ENCODE measurements at places on chromosomes 1 and 21.

DNA sequence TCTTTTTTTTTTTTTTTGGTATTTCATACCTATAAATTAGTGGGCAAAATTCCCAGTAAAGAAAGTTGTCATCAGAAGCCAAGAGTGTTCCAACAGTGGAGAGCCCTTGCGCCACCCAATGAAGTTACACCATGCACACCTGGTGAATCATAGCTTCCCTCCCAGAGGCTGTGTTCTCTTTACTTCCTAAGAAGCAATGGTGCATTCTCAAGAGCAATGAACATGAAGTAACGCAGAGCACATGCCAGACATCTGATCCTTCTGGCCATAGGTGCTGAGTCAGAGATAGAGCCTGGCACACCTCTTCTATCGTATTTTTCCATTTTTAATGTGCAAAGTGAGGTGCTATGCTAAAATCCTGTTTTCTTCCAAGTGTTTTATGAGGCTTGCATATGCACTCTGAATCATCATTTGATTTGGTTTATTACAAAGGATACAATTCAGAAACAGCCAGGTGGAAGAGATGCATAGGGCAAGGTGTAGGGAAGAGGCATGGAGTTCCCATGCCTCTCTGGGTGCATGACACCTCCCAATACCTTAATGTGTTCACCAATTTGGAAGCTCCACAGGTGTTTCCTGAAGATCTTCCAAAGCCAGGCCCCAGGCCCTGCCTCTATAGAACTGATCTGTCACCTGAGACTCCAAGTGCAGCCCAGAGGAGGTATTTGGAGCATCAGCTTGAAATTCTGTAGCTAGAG lies 408.0 kb downstream of the SIPA1L2 start:
- peak; percentile 77 for DNase-seq

DNA sequence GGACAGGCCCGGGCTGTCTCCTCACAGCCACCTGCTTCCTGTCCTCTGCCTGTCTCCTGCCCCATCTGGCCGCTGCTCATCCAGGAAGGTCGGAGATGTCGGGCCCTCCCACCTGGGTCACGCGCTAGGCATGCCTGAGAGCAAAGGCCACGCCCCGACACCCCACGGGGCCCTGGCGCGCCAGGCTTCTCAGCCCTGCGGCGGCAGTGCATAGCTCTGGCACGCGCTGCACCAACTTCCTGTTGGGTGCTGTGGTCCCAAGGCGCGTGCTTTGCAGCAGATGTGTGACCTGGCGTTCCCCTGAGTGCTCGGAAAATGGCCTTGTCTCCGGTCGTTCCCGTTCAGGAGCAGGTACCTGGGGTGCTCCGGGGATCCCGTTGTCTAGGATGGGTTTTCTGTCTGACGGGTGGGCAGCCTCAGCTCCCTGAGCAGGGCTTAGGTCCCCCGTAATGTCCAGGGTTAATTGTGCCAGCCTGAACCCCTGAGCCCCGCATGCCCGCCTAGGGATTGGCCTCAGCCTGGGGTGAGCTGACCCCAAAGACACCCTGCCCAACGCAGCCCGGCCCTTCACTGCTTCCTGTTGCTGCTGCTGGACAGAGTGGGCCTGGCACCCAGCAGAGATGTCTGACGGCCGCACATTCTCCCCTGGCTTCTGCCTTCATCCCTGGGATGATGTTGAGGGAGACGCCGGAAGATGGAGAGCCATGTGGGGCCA lies 19.4 kb upstream of the KCNAB2 start:
- DNase-seq: peak; percentile 93

GRCh38 chr1:183197762-183198161 lies 11.7 kb downstream of the LAMC2 start:
- no peak for DNase-seq

GRCh38 chr1:55375617-55376258 lies 160.6 kb upstream of the USP24 start:
- no peak for DNase-seq

GRCh38 chr21:36579898-36580297 lies 100.0 kb upstream of the CLDN14 start:
- no peak for DNase-seq

- no peak for DNase-seq
Measured at GRCh38 chr1:27379564-27380122, 3.5 kb downstream of the CD164L2 start.

DNA sequence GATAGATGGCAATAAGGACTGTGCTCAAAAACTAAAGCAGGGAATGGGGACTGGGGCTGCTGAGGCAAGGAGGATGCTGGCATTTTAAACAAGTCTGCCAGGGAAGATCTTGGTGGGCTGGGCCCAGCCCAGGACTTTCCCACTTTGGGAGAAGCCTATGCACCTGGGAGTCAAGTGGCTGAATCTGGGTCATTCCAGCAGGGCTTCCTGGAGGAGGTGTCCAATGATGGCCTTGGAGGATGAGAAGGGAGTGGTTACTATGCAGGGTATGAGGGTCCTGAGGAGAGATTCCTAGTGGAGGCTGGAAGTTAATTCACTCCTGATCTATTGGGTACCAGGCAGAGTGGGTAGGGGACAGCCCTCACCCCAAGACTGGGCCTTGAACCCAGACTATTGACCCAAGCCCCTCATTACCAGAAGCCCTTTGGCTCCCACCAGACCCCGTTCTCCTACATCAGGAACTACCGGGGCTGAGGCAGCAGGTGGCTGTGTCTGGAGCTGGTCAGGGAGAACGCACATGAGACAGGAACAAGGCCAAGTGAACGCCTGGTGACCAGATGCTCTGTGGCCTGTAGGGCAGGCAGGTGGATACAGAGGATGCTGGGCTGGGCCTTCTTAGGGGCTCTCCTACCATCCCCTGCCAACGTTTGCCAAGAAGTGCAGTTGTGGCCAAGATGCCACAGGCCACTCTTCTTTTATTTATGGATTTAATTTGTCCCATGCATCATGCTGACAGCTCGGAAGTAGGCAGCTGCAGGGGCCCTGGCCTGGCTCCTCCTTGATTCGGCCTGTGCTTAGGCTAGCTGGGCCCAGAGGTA lies 18.3 kb upstream of the LRP8 start:
- DNase-seq: no peak

GRCh38 chr1:243939167-243939848 lies 89.3 kb upstream of the AKT3 start:
- peak; percentile 21 for DNase-seq
